ENCODE measurements at places on chromosomes 2 and 18.
A peak's percentile ranks its signal among the peaks of the same experiment; 100 is the strongest.

DNA sequence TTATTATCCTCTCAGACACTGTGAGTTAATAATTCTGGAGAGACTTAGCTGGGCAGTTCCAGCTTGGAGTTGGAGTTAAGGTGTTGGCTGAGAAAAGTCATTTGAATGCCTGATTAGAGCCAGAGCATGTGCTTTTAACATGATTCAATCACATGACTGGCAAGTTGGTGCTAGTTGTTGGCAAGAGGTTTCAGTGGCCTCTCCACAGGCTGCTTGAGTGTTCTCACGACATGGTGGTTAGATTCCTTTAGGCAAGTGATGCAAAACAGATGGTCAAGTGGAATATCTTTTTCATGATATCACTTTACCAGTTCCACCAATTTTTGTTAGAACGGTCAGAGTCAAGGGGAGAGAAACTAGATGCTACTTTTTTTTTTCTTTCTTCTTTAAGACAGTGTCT lies 262.7 kb upstream of the FN1 start:
- no peak for DNase-seq

DNA sequence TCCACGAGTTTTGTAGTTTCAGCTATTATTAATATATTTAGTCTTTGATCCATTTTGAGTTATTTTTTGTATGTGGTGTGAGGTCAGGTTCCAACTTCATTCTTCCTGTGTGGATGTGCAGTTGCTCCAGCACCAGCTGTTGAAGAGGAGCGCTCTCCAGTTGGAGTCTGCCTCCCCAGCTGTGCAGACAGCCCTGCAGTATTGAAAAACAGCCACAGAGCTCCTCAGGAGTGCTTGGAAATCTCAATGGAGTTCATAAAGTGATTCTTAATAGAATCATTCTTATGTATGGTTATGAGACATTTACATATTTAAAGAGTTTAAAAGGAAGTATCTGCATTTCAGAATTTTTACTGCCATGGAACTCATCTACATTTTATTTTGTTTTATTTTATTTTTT lies 17.3 kb downstream of the DGKD start:
- DNase-seq = no peak

- DNase-seq = peak; percentile 79
Measured at GRCh38 chr2:191245046-191245868, at the start of gene MYO1B. TSS of gene MYO1B (plus strand) at chr2:191245404. CDS start at chr2:191276896, 31,492 bp downstream.

GRCh38 chr2:11976073-11976472 lies 229.6 kb downstream of the LPIN1 start:
- no peak for DNase-seq

DNA sequence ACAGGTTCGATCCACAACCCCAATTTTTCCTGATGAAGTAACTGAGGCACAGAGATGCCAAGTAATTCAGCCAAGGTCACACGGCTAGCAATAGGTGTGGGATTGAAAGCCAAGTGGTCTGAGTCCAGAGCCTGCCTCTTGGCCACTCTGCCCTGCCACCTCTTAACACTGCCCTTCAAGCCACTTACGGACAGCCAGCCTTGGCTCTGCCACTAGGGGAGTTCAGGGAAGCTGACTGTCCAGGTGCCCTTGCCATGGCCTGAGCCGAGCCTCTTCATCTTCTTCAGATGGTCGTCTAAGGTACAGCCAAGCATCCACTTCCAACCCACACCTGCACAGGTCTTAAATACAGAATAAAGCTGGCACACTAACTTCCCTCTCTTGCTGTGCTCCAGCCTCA lies 99.3 kb upstream of the GPR45 start:
- DNase-seq = no peak

DNA sequence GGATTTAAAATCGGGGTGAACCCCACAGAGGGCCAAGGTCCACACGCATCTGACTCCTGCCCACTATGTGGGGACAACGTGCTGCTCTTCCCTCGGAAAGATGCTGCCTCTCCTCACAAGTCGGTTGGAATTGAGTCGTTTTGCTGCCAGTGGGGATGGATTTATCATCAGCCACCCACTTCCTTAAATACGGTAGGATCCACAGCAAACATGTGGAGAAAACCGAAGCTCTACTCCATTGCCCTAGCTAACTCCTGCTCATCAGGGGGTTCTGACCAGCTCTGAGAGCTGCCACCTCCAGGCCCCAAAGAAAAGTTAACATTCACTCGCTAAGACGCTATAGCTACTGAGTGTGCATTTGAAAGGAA lies 80.9 kb downstream of the CHRNA1 start:
- DNase-seq = no peak

DNA sequence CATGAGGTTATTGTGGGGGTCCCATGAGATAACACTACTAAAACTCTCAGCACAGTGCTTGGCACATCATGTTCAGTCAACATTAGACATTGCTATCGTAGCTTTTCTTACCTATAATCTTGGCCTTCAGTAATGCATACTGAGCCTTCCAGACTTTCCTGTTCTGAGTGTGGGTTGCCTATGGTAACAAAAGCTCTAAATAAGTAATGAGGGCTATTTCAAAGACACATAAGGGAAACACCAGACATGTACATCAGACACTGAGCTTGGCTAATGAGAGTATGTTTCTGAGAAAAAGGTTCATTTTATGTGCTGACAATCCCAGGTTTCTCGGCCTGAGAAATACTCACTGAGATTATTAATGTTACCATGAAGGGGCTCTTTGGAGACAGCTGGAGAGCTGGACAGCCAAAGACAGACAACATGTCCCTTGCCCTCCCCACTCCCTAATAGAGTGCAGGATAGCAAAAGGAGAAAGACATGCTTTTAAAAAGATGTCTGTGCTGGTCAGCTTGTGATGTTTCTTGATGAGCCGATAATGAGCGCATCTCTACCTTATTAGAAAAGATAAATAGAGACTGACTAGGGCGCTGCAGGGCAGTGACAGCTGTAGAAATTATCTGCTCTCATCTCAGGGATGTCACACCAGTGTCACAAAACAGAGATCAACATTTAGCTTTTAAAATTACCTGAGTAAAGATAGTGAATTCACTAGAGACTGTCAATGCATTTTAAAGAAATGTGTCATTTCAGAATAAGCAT lies 25.4 kb downstream of the POLE4 start:
- DNase-seq = no peak

GRCh38 chr2:52368141-52368540 lies 1336.2 kb upstream of the NRXN1 start:
- DNase-seq = no peak

DNA sequence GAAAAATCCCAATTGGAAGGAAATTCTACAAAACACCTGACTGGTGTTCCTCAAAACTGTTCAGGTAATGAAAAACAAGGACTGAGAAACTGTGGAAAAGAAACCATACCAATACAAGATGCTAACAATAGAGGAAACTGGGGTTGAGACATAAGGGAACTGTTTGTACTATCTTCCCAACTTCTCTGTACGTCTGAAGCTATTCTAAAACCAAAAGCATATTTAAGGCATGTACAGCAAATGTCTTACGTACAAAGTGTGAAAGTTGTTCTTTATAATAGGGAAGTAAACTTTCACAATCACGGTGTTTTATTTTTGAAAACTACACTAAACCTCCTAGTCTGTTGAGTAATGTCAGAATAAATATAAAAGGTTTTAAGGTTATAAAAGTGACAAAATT lies 776.1 kb upstream of the RAB6C start:
- no peak for DNase-seq

DNA sequence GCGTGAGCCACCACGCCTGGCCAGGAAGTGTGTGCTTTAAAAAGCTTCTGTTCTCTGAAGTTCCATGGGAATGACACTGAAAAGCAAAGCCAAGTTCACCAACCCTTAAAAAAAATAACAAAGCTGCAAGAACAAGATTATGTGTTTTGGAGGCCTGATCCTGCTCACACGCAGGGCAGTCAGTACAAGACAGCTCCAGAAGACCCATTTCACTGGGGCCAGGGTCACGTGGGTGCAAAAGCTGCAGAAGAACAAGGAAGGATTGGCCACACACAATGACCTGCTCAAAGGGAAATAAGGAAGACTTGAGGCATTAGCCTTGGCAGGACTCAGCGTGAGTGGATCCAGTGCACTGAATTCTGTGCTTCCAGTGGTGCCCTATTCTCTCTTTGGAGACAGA lies 187.9 kb downstream of the NCK2 start:
- DNase-seq = no peak

DNA sequence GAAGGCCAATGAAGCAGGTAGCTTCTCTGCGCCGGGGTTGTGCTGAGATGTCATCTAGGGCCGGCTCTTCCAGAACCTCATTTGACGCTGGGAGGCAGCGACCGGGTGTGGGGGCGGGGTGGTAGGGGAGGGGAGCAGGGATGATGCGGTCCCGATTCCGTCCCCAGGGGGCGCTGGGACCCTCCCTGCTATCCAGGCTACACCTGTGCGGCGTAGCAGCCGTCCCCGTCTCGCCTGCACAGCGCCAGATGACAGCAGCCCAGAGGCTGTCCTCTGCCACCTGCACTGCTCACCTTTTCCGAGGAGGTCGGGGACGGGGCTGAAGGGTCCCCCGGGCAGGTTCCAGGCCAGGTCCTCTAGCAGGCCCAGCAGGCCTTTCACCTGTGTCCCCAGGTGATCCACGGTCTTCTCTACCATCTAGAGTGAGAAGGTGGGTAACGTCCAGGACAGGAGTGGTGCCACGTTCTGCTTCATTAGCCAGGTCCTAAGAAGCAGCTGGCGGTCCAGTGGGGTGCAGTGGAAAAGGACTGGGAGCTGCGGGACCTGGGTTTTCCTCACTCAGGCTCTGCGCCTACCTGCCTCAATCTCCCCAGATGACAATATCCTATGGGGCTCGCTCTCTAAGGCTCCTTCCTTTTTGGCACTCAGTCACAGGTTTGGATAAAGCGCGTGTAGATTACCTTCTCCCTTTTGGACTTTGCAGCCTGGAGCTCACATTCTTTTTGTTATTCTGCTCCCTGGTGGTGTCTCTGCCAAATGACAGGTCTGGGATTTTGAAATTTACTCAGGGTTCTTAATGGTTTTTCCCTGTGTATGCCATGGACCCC lies 56.0 kb upstream of the RAB6C start:
- DNase-seq = no peak

DNA sequence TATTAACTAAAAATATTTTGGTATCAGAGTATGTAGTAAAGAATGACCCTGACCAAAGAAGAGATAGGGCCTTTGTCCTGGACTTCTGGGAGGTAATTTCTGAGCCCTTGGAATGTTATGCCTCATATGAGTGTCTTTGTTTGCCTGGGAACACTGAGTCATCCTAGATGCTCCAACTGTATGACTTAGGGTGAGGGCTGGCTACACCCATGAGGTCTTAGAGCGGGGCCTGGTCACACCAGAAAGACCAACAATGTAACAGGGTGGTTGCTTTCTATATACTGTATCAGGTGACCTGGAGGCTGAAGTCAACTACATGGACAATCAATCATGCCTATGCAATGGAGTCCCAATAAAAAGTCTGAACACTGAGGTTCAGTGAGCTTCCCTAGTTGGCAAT lies 253.1 kb downstream of the MBD2 start:
- no peak for DNase-seq

DNA sequence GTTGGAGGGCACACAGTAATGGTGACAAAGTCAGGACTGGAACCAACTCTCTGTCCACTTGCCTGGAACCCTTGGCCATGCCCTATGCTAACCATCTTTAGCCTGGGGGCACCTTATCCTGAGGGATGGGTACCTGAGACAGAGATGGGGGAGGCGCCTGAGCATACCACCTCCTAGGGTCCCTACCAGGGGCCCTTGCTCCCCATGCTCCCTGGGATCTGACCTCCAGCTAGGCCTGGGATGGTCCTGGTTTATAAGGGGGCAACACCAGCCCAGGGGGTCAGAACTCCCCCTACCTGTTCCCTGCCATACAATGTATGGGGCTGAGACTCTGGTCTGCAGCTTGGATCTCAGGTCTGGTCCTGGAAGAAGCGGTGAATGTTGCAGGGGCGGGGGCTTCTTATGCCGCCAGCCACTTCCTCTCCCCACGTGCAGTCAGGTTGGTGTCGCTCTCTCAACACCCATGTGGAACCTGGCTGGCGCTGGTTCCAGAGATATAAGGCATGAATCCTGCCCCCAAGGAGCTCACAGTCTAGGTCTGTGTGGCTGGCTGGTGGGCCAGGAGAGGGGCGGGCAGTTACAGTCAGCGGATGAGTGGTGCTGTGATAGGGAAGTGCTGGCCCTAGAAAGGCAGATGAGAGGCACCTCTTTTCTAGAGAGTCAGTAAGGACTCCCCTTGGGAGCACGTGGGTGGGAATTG lies 3.8 kb upstream of the TOGARAM2 start:
- DNase-seq = no peak

DNA sequence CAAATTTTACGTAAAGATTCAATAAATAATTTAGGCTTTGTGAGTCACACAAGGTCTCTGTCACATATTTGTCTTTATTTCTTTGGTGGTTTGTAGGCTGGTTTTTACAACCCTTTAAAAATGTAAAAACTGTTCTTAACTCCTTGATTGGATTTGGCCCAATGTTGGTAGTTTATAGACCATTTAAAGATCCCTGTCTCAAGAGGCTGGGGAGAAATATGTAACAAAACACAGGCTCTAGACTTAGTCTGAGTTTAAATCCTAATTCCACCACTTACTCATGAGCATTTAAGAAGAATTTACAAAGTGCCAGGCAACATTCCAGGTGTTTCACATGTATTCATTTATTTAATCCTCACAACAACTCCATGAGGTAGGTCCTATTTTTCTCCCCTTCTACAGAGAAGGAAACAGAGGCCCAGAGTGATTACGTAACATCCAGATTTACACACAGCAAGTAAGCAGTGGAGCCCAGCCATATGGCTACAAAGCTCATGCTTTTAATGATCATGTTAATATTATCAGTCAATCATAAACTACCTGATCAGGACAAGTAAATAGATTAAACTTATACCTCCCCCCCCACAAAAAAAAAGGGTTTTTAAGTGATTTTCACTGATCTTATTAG lies 416.6 kb upstream of the ACVR2A start:
- no peak for DNase-seq

- peak; percentile 33 for DNase-seq
Measured at GRCh38 chr2:239790721-239791120, 234.4 kb downstream of the NDUFA10 start.

DNA sequence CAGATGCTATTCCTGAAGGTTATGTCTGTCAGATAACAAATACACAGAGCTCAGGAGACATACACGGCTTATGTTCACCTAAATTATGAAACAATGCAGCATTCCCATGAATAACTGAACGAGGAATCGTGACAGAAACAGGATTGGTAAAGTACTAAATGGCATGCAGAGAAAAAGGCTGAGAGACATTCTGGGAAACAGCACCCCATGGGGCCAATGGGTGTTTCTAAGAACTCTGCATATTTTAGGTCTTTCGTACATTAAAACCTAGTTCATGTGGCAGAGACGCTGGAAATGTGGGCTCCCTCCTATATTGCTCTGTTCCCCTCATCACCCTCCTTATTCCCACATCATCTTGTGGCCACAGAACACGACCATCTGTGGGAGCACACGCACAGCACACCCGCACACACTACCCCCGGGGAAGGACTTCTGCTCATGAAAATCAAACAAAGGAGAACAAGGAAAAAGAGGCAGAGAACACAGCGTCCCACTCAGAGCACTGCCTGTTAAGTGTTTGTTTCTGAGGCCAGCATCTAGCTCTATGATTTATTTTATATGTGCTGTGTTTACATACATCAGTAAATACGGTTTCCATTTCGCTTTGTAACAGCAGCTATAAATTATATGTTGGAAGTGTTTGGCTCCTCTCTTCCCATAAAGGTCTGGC lies 143.6 kb downstream of the AFF3 start:
- no peak for DNase-seq

Measured in coronary artery (tissue), 2 donors.